Muscle of leg (tissue), 16 donors: ENCODE measurements at places on chromosomes 7 and 10. TPM values are rescaled to one million over a fixed set of nuclear protein-coding genes. Genes with fewer than 3 reads are reported as not detected.

Gene CYP3A5
- polyA plus RNA-seq: 0.40 TPM

GRCh38 chr7:100384628-100385294, 11.5 kb downstream of the PILRA start:
- DNase-seq: no peak
- H3K27ac ChIP-seq: no peak overlapping the region
- no peaks in the 10 kb centered on the region for H3K27me3 ChIP-seq
- H3K4me1 ChIP-seq: peaks cover 2% of the 10 kb centered on the region
- H3K36me3 ChIP-seq: no peaks in the 10 kb centered on the region
- H3K4me3 ChIP-seq: no peak overlapping the region

Gene GALNT17
- polyA plus RNA-seq: 35.7 TPM

DNA sequence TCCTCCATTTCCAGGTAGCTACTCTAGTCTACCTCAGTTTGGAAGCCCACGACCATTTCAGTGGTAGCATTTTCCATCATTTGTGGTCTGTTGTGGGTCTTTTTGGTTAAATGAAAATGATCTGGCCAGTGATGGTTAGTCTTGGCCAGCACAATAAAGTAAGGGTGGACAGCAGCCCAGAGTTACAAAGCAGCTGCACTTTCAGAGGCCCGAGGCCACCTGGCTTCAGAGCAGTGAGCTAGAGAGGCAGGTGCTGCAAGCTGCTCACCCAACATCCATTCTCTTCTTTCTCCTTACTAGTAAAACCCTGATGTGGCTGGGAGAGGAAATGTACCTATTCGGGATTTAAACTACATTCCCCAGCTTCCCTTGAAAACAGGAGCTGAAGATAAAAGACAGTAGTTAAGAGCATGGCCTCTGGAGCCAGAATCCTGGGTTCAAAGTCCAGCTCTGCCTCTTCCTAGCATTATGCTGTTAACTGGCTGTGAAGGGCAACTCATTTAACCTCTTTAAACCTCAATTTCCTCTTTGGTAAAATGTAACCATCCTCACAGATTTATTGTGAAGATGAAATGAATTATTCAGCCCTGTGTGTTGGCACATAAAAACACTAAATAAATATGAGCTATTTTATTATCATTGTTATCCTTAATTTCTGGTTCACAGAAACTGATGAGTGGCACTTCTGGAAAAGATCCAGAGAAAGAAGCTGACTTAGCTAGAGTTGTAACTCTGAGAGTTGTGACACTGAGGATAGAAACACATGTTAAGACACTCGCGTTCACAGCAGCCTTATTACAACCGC, 517.4 kb downstream of the PARD3 start:
- peaks cover 7% of the 10 kb centered on the region for H3K4me1 ChIP-seq
- H3K27me3 ChIP-seq: no peaks in the 10 kb centered on the region
- H3K27ac ChIP-seq: no peak overlapping the region
- no peaks in the 10 kb centered on the region for H3K36me3 ChIP-seq
- peak; percentile 72 for DNase-seq

- no peaks in the 10 kb centered on the region for H3K27me3 ChIP-seq
- no peaks in the 10 kb centered on the region for H3K4me1 ChIP-seq
- H3K4me3 ChIP-seq: no peak overlapping the region
- DNase-seq: no peak
- H3K36me3 ChIP-seq: no peaks in the 10 kb centered on the region
- no peak overlapping the region for H3K27ac ChIP-seq
Measured at GRCh38 chr7:112571852-112572607, 91.2 kb downstream of the LSMEM1 start.

DNA sequence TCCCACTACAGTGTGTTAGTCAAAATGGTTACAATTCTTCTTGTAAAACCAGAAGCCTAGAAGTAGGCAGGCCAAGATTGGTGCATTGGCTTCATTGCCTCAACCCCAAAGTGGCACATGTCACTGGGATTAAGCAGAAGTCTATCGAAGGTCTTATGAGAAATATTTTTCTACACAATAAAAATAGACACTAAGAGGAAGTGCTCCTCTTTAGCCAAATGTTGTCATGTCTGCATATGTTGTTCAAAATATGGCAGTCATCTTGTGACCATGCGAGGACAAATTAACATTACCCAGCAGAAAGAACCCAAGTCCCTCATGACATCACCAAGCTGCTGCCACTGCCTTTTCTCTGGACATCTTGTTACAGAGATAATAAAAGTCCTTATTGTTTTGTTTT, 6.3 kb upstream of the NSMCE4A start:
- H3K27ac ChIP-seq: no peak overlapping the region
- DNase-seq: no peak
- no peaks in the 10 kb centered on the region for H3K4me1 ChIP-seq
- H3K27me3 ChIP-seq: no peaks in the 10 kb centered on the region

GRCh38 chr7:96388620-96389383, 66.9 kb upstream of the SLC25A13 start:
- no peaks in the 10 kb centered on the region for H3K27me3 ChIP-seq
- peak overlapping the region; percentile 83 for H3K27ac ChIP-seq
- no peaks in the 10 kb centered on the region for H3K36me3 ChIP-seq
- H3K4me1 ChIP-seq: peaks cover 3% of the 10 kb centered on the region
- DNase-seq: peak; percentile 86
- no peak overlapping the region for H3K4me3 ChIP-seq

- no peaks in the 10 kb centered on the region for H3K27me3 ChIP-seq
- H3K4me3 ChIP-seq: no peak overlapping the region
Measured at GRCh38 chr7:35334506-35334905, 80.6 kb upstream of the TBX20 start.

Gene ANKRD26
- polyA plus RNA-seq: 9.0 TPM

GRCh38 chr7:29040579-29040925, 82.4 kb upstream of the TRIL start:
- H3K4me3 ChIP-seq: no peak overlapping the region
- peaks cover 29% of the 10 kb centered on the region for H3K4me1 ChIP-seq
- peak; percentile 96 for DNase-seq
- peak overlapping the region; percentile 53 for H3K27ac ChIP-seq
- H3K27me3 ChIP-seq: no peaks in the 10 kb centered on the region

GRCh38 chr7:113367041-113367586, 248.8 kb upstream of the SMIM30 start:
- DNase-seq: peak; percentile 53
- no peak overlapping the region for H3K27ac ChIP-seq
- no peak overlapping the region for H3K4me3 ChIP-seq
- no peaks in the 10 kb centered on the region for H3K4me1 ChIP-seq

Gene ASCC1
- polyA plus RNA-seq: 33.0 TPM

Gene CRHR2
- polyA plus RNA-seq: 2.0 TPM

GRCh38 chr10:49617121-49618020, 3.5 kb downstream of the CHAT start:
- H3K27ac ChIP-seq: no peak overlapping the region
- no peaks in the 10 kb centered on the region for H3K36me3 ChIP-seq
- DNase-seq: no peak
- H3K27me3 ChIP-seq: peaks cover 61% of the 10 kb centered on the region
- no peak overlapping the region for H3K4me3 ChIP-seq
- H3K4me1 ChIP-seq: no peaks in the 10 kb centered on the region

DNA sequence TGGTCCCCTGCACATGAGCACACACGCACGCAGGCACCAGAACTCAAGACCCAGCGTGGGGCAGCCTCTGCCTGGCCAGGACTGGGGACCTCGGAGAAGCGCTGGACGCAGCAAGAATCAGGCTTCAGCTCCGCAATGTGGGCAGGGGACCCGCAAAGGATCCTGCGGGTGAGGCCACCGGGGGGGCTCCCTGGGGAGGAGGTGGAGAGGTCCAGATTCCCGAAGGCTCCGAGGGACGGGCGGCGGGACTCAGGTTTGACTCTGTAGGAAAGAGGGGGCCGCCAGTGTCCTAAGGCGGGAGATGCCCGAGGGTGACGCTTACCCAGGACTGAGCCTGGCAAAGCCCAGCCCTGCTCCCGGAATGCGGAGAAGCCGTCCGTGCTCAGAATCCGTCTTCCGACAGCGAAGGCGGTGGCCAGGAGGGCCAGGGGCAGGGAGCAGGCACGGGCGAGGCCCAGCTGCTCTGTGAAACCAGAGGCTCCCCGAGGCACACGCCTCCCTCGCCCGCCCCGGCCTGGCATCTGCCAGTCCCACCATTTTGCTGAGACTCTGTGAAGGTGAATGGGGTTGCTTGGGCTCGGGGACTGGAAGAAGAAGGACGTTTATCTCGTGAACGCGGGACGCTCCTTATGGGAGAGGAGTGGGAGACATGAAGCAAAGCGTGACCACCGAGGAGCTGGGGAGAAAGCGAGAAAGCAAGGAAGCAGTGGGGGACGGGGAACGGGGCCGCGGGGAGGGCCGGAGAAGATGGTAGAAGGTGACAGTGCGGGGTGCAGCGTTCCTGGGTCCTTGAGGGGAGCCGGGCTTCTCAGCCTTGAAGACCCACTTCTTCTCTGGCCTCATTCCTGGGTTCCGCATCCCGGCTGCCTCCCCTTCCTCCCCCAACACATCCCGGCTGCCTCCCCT, 489.2 kb downstream of the PTPRN2 start:
- H3K36me3 ChIP-seq: no peaks in the 10 kb centered on the region
- peaks cover 8% of the 10 kb centered on the region for H3K27me3 ChIP-seq
- no peak overlapping the region for H3K4me3 ChIP-seq

DNA sequence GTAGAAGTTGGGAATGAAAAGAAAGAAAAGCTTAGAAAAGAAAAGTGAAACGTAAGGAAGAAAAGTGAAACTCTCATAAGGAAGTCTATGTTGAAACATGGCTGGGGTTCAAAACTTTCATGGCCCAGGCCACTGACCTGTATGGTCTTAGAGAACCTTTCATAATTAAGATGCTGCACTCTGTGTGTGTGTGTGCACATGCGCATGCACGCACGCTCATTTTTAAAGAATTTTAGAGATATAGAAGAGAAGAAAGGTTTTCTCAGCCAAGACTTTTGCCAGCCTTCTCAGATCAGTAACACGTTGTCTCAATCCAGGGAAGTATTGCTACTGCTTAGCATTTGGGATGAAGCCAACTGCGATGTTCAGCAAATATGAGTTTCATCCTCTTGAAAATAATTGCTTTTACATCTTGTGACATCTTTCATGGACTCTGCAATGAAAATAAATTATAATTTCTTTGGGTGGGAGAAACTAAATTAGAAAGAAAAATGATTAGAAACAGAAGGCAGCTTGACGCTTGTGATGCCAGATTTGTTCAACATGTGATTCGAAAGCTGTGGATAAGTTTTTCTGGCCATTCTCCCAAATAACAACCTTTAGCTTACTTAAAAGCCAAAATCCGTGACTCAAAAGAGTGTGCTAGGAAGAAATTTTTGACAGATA, 16.2 kb upstream of the SLC26A4 start:
- no peak overlapping the region for H3K27ac ChIP-seq
- no peaks in the 10 kb centered on the region for H3K36me3 ChIP-seq
- no peaks in the 10 kb centered on the region for H3K4me1 ChIP-seq
- no peak overlapping the region for H3K4me3 ChIP-seq
- peak; percentile 23 for DNase-seq

Gene ARPC1A
- polyA plus RNA-seq: 66.5 TPM

DNA sequence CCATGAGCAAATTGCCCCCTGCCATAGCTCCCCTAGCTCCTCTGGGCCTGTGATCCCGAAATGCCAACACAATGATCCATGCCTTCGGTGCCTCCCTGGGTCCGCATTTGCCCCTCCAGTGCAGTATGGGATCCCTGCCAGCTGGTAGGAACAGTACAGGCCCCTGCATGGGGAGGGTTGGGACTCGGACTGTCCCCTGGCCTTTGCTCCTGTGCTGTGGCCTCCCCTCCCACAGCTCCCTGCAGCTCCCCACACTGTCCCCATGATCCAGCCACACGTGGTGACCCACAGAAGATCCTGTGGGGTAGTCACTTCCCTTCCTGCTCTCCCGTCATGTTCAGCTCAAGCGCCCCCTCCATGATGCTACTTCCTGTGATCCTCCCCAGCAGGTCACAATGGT, 140.3 kb downstream of the MAPK8 start:
- H3K4me3 ChIP-seq: no peak overlapping the region
- no peaks in the 10 kb centered on the region for H3K4me1 ChIP-seq
- H3K27me3 ChIP-seq: no peaks in the 10 kb centered on the region
- no peaks in the 10 kb centered on the region for H3K36me3 ChIP-seq
- no peak overlapping the region for H3K27ac ChIP-seq
- no peak for DNase-seq

- peaks cover 3% of the 10 kb centered on the region for H3K27me3 ChIP-seq
- H3K27ac ChIP-seq: no peak overlapping the region
- peaks cover 11% of the 10 kb centered on the region for H3K4me1 ChIP-seq
- H3K4me3 ChIP-seq: no peak overlapping the region
- H3K36me3 ChIP-seq: no peaks in the 10 kb centered on the region
- DNase-seq: no peak
Measured at GRCh38 chr10:77500754-77501151, 136.9 kb downstream of the KCNMA1 start.

DNA sequence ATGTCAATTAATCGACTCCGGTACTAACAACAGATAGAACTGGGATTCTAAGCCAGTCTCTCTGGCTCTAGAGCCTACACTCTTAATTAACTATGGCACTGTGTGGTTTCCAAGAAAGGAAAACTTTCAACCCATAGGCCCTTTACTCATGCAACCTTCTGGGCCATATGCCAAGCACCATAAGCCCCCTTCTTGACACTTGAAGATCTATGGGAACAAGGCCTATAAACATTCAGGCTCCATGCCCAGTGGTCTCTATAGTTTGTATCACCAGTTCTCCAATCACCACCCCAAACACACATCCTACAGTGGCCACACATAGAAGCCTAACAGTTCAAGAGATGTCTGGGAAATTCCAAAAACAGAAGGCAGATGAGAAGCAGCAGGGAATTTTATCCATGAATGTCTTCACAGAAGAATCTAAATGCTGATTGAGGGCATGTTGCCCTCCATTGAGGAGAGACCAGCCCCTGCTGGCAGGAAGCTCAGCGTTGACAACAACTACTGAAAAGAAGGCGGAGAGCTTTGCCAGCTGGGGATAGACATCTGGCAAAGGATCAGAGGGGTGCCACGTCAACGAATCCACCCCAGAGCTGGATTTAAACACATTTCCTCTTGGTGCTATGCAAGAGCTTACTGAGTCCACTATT, 64.4 kb downstream of the GRM3 start:
- H3K36me3 ChIP-seq: no peaks in the 10 kb centered on the region
- peak; percentile 36 for DNase-seq
- no peak overlapping the region for H3K4me3 ChIP-seq
- H3K27me3 ChIP-seq: no peaks in the 10 kb centered on the region

- H3K27me3 ChIP-seq: no peaks in the 10 kb centered on the region
- DNase-seq: peak; percentile 49
- no peaks in the 10 kb centered on the region for H3K36me3 ChIP-seq
- no peak overlapping the region for H3K4me3 ChIP-seq
- peak overlapping the region; percentile 83 for H3K27ac ChIP-seq
- H3K4me1 ChIP-seq: peaks cover 86% of the 10 kb centered on the region
Measured at GRCh38 chr10:79491143-79491835, 21.0 kb upstream of the EIF5AL1 start.

Gene ZP3
- polyA plus RNA-seq: 6.2 TPM

Gene AGBL3
- polyA plus RNA-seq: 4.4 TPM

DNA sequence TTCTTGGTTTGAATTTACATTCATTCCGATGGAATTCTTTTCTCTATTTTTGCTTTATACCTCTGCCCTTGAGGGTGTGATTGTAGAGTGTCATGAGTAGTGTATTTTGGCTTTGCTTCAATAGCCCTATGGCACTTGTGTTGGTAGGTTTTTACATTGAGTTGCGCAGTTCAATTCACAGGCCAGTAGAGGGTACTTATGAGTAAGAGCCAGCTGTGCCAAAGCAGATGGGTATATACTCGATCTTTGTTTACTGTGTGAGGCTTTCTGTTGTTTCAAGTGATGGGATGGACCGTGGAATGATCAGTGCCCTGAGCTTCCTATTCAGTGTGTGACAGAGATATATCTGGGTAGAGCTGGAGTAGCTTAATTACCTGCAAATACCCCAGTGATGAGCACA, 4.3 kb upstream of the AKR1C3 start:
- DNase-seq: no peak
- H3K36me3 ChIP-seq: no peaks in the 10 kb centered on the region
- no peak overlapping the region for H3K4me3 ChIP-seq

Gene SFRP4
- 9.2 TPM for polyA plus RNA-seq

- H3K27me3 ChIP-seq: no peaks in the 10 kb centered on the region
- no peak overlapping the region for H3K27ac ChIP-seq
- H3K4me1 ChIP-seq: peaks cover 12% of the 10 kb centered on the region
- DNase-seq: no peak
Measured at GRCh38 chr7:42702647-42703046, 209.2 kb downstream of the C7orf25 start.
